Mesenchymal stem cell (in vitro differentiated cells and primary cell): ENCODE measurements at places on chromosomes 3 and 15.
A peak's percentile ranks its signal among the peaks of the same experiment; 100 is the strongest.

- no peak overlapping the region for H3K27ac ChIP-seq
- no peak for DNase-seq
- peaks cover 22% of the 10 kb centered on the region for H3K4me1 ChIP-seq
- no peaks in the 10 kb centered on the region for H3K36me3 ChIP-seq
- no peak overlapping the region for H3K4me3 ChIP-seq
These were observed 31.3 kb downstream of the CMTM7 start for GRCh38 chr3:32422943-32423342.

DNA sequence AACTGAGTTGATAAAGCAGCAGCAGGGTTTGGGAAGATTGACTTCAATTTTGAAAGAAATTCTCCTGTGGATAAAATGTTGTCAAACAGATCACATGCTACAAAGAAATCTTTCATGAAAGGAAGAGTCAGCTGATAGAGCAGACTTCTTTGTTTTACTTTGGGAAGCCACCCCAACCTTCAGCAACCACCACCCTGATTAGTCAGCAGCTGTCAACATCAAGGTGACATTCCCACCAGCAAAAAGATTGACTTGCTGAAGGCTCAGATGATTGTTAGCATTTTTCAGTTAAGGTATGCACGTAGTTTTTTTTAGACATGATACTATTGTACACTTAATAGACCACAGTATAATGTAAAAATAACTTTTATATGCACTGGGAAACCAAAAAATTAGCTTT is 87.6 kb upstream of the ACKR4 start:
- H3K4me3 ChIP-seq, result no peak overlapping the region
- no peak overlapping the region for H3K27ac ChIP-seq
- H3K36me3 ChIP-seq, result peaks cover 97% of the 10 kb centered on the region
- no peak for DNase-seq
- H3K27me3 ChIP-seq, result no peaks in the 10 kb centered on the region

DNA sequence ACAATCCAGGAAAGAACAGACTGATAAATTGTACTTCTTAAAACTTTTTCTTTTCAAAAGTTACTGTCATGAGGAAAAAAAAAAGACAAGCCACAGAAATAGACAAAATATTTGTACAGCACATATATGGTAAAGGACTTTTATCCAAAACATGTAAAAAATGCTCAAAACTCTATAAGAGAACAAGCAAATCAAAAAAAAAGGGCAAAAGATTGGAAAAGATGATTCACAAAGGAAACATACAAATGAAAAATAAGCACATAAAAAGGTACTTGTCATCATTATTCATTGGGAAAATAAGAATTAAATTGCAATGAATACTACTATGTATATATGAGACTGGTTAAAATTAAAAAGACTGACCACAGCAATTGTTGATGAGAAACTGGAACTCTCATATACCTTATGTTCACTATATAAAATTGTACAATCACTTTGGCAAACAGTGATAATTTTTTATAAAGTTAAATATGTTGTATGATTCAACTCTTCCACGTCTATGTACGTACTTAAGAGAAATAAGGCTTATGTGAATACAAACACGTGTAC is 39.7 kb downstream of the DIPK2A start:
- H3K27me3 ChIP-seq, result no peaks in the 10 kb centered on the region
- H3K36me3 ChIP-seq, result no peaks in the 10 kb centered on the region
- DNase-seq, result no peak
- no peak overlapping the region for H3K4me3 ChIP-seq
- no peaks in the 10 kb centered on the region for H3K4me1 ChIP-seq

- H3K27me3 ChIP-seq, result peaks cover 17% of the 10 kb centered on the region
- H3K36me3 ChIP-seq, result no peaks in the 10 kb centered on the region
- H3K4me1 ChIP-seq, result peaks cover 34% of the 10 kb centered on the region
- no peak overlapping the region for H3K4me3 ChIP-seq
- DNase-seq, result no peak
These were observed 17.9 kb upstream of the ADIPOQ start for GRCh38 chr3:186824430-186825139.

- no peak overlapping the region for H3K4me3 ChIP-seq
- DNase-seq, result no peak
- no peaks in the 10 kb centered on the region for H3K4me1 ChIP-seq
- H3K27me3 ChIP-seq, result no peaks in the 10 kb centered on the region
- H3K27ac ChIP-seq, result no peak overlapping the region
These were observed 27.6 kb upstream of the NPHP3 start for GRCh38 chr3:132749786-132750185.

DNA sequence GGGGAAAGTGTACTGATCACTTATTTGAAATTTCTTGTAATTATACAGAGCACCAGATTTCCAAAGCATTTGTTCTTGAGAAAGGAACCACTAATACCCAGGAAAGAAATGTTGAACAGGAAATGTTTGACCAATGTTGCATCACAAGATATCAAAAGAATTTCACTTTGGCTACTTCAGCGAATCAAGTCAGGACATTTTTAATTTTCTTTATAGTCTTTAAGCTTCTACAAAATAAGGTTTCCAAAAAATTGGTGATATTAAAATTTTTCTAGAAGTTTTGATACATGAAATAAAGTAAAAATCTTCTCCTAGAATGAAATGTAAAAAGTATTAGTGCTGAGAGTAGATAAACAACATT is 421.9 kb downstream of the MECOM start:
- H3K36me3 ChIP-seq, result no peaks in the 10 kb centered on the region
- no peaks in the 10 kb centered on the region for H3K27me3 ChIP-seq
- H3K27ac ChIP-seq, result peak overlapping the region; percentile 68

DNA sequence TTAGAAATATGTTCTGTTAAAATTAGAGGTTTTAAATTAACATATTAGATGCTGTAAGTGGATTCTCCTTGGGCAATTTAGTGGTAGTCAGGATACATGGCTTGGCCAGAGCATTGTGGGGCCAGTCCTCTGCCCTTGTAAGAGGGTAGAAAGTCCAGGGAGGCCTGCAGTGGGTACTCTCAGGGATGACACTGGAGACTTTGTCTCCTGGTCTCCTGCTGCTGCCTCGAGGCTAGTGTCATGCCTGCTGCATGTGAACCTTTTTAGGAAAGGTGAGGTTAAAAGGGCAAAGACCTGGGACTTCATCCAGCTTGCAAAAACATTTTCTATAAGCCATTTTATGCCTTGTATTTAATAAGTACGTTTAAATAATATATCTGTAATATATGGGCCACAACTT is 96.8 kb upstream of the PROK2 start:
- no peak for DNase-seq
- H3K4me1 ChIP-seq, result no peaks in the 10 kb centered on the region
- no peaks in the 10 kb centered on the region for H3K36me3 ChIP-seq
- no peak overlapping the region for H3K4me3 ChIP-seq

DNA sequence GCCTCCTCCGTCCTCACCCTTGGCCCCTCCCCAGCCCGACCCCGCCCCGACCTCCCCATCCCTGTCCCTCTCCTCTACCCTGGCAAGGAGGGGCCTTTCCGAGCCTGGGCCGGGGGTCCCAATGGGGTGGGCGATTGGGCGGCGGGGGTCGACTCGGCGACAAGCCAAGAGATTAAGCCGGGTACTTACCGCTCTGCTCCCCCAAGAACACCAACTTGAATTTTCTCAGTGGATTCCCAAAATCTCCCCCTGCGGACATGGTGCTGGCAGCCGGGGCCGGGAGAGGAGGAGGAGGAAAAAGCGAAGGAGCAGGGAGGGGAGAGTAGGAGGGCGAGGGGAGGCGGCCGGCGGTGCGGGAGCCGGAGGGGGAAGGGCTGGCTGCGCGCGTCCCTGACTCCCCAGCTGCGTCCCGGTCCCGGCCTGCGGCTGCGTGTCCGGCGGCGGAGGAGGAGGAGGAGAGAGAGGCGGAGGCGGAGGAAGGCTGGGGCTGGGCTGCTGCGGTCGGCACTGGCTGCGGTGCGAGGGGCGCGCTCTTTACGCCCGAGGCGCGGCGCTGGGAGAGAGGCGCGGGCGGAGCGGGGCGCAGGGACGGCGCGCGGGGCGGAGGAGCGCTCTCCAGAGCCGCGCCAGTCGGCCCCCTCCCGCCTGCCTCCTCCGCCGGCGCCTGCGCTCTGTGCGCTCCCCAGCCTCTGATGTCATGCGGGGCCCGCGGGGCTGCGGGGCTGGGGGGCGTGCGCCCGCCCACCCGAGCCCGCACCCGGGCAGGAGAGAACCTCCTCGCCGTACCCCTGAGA is at the start of gene RAB6B:
RAB6B (minus strand) TSS at position 675 of the 794 bp plus-strand sequence; CDS start at position 259, 416 bp downstream.
- peak; percentile 42 for DNase-seq
- H3K27ac ChIP-seq, result no peak within 1 kb of the TSS
- no peaks in the 10 kb centered on the region for H3K36me3 ChIP-seq

- H3K27me3 ChIP-seq, result no peaks in the 10 kb centered on the region
- DNase-seq, result peak; percentile 34
- no peaks in the 10 kb centered on the region for H3K4me1 ChIP-seq
- H3K36me3 ChIP-seq, result peaks cover 3% of the 10 kb centered on the region
- no peak overlapping the region for H3K4me3 ChIP-seq
These were observed 28.2 kb upstream of the SCAANT1 start for GRCh38 chr3:63940389-63940757.

- H3K4me1 ChIP-seq, result peaks cover 8% of the 10 kb centered on the region
- H3K27me3 ChIP-seq, result no peaks in the 10 kb centered on the region
- no peak for DNase-seq
- H3K36me3 ChIP-seq, result no peaks in the 10 kb centered on the region
These were observed 46.3 kb upstream of the ACKR4 start for GRCh38 chr3:132550579-132551305.

DNA sequence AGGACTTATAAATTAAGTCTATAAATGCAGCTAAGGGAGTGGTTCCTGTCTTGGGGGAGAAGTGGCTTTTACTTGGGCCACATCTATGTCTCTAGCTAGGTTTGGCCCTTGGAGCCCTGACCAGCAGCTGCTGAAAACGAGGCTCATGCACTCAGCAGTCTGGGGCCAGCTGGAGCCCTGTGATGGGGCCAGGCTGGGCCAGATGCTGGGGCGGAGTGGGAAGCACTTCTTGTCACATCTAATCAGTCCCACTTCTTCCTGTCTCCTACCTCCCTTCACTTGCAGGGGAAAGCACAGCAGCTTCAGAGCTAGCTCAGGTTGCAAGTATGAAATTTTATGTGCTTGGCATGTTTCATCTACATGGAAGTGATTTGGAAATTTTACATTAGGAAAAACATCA is 209.9 kb upstream of the ROPN1 start:
- H3K4me3 ChIP-seq, result no peak overlapping the region
- no peak overlapping the region for H3K27ac ChIP-seq
- peaks cover 41% of the 10 kb centered on the region for H3K27me3 ChIP-seq

GRCh38 chr3:116821371-116821770 is 111.8 kb downstream of the TUSC7 start:
- no peaks in the 10 kb centered on the region for H3K36me3 ChIP-seq
- H3K4me3 ChIP-seq, result no peak overlapping the region
- no peak for DNase-seq
- H3K4me1 ChIP-seq, result no peaks in the 10 kb centered on the region
- no peak overlapping the region for H3K27ac ChIP-seq
